ENCODE measurements at places on chromosomes 5 and 9. TPM values are rescaled to one million over a fixed set of nuclear protein-coding genes. Genes with fewer than 3 reads are reported as not detected.

Gene PCDHB13
- polyA plus RNA-seq, result 0.85 TPM

Gene C9orf43
- 0.47 TPM for polyA plus RNA-seq

Gene PCDHGB3
- polyA plus RNA-seq, result 0.53 TPM

DNA sequence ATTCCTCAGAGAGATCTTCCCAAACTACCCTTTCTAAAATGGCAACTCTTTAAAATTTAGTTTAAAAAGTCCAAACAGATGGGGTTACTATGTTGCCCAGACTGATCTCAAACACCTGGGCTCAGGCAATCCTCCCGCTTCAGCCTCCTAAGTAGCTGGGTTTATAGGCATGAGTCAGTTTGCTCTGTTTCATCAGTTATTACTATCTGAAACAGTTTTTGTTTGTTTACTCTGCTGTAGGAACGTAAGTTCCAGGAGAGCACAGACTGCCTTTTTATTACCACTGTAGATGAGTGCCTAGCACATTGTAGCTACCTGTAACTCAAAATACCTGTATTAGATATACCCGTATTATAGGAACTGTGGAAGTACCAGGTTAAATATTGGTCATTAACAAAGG, 89.4 kb downstream of the UHRF2 start:
- DNase-seq, result no peak

DNA sequence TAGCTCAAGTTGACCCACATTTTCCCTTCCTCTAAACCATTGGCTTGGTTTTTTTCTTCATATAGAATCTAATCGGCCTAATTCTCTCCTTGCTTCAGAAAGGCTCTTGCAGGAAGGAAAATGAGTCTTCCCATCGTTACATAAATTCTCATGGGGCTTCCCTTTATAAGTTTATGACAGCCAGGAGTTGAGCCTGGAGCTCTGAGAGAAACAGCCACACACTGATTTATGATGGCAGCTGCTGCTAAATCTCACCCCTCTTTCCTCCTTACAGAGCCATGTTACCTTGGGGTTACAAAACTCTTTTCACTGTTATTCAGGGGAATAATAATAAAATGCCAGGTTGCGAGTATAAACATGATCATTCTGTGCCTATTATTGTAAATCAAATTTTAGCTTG, 5.2 kb upstream of the RNF14 start:
- no peak for DNase-seq

GRCh38 chr5:1745796-1746370, 53.8 kb downstream of the MRPL36 start:
- DNase-seq, result no peak

- no peak for DNase-seq
These were observed 106.7 kb downstream of the MCTP1 start for GRCh38 chr5:95178046-95178651.

Data from SK-N-SH (cell line).